ENCODE measurements at places on chromosomes 16 and 17.

GRCh38 chr17:3222505-3222904, 15.0 kb downstream of the OR1A1 start:
- DNase-seq, result no peak

DNA sequence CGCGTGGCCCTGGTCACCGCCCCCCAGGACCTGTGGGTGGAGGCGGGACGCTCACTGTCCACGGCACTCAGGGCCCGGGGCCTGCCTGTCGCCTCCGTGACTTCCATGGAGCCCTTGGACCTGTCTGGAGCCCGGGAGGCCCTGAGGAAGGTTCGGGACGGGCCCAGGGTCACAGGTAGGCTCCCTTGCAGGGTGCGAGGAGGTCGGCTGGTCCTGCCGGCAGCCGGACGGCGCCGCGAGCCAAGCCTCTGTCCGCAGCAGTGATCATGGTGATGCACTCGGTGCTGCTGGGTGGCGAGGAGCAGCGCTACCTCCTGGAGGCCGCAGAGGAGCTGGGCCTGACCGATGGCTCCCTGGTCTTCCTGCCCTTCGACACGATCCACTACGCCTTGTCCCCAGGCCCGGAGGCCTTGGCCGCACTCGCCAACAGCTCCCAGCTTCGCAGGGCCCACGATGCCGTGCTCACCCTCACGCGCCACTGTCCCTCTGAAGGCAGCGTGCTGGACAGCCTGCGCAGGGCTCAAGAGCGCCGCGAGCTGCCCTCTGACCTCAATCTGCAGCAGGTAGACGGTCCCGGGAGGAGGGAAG, 1.3 kb downstream of the GUCY2D start:
- DNase-seq, result no peak

DNA sequence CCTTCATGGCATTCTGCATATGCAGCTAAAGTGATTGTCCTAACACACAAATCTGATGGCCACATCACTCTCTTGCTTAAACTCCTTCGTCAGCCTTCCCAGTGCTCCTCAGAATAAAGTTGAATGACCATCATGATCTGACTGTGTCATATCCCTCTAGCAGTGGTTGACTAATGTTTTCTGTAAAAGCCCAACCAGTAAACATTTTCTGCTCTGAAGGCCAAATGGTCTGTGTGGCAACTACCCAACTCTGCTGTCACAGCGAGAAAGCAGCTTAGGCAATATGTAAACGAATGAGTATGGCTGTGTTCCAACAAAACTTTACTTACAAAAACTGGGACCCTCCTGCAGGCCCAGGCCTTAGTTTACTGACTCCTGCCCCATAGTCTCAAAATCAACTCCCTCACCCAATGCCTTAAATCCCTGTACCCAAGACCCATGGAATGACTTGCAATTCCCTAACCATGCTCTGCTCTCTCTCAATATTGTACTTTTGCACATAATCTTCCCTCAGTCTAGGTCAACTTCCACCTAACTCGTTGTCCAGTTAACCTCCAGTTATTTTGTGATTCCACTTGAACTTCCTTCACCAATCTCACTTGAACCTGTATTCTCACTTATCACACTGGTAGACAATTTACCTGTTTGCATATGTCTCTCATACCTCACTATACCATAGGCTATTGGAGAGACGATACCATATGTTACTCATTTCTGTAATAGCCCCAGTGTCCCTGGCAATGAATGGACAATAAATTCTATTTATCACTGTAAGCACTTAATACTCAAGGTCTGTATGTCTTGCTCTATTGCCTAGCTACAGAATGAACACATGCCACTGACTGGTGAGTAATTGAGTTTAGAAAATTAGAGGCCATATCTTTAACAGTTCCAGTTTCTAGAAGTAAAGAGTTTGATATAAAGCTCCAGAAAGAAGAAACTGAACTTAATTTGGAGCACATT, 29.1 kb downstream of the TMEM100 start:
- DNase-seq, result peak; percentile 52

DNA sequence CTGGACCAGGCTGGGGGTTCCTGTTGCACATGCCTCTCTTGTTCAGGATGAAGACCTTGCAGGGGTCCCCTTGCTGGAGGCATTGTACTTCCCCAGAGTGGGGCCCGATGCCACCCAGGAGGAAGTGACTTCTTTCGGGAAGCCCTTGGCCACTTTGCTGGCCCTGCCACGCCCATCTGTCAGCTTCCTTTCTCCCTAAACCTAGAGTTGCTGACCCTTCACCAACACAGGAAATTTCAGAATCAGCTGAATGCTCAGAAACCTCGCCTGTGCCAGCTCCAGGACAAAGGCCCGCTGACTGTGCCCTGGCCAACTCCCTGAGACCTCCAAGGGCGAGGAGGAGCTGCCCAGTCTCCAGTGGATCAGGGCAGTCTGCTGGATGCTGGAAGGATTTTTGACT, 26.7 kb downstream of the WNT9B start:
- DNase-seq, result peak; percentile 56

DNA sequence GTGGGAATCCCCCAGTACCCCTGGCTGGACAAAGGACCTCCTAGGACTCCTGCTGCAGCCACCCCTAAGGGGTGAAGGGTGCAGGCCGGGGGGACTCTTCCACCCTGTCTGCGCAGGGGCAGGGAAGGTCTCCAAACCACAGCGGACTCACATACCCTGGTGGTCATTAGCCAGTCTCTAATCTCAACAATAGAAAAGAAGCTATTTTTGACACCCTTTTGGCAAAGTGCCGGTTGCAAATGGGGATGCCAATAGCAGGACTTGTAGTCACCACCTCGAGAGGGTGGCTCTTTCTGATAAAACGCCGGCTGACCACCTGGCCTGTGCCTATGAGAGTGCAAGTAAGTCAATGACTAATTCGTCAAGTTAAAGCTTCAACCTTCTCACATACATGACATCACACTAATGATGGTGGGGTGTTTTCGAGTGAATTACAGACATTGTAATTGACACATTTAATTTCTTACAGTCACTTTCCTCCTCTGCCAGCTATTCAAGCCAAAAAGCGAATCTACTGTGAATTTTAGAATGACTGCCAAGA, 23.1 kb upstream of the DNAH17 start:
- DNase-seq, result peak; percentile 28

All from RPMI8226 (cell line).